T-helper 2 cell treated with Interferon-gamma antibody and Interleukin-4, amounts not matched to agents 5 μg/mL and 100 μg/mL, for 36 hours (primary cell): ENCODE measurements at places on chromosomes 2 and 18.

GRCh38 chr18:9951022-9951859 is 37.4 kb downstream of the VAPA start:
- no peak for DNase-seq

DNA sequence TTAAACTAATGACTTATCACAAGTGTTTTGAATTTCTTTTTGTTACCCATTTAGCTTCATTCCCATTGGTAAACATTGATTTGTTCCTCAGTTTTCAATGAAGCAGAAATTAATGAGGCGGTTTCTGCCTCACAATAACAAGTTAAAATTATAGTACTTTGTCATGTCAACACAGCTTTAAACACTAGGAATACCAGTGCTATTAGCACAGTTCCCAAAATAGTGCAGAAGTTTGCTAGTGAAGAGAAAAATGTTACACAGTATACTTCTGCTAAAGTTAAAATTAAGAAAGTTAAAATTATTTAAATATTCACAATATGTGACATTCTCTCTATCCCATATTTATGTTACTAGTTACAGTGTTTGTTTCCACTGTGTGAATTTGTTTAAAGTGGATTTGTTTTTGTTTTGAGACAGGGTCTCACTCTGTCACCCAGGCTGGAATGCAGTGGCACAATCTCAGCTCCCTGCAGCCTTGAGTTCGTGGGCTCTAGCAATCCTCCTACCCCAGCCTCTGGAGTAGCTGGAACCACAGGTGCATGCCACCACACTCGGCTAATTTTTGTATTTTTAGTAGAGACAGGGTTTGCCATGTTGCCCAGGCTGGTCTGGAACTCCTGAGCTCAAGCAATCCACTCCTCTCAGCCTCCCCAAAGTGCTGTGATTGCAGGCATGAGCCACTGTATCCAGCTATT is 3.8 kb upstream of the CHN1 start:
- DNase-seq, result no peak

GRCh38 chr18:4453874-4454536 is 1.1 kb downstream of the DLGAP1 start:
- DNase-seq, result no peak

- DNase-seq, result no peak
Measured at GRCh38 chr2:234686088-234686890, 189.4 kb upstream of the ARL4C start.

DNA sequence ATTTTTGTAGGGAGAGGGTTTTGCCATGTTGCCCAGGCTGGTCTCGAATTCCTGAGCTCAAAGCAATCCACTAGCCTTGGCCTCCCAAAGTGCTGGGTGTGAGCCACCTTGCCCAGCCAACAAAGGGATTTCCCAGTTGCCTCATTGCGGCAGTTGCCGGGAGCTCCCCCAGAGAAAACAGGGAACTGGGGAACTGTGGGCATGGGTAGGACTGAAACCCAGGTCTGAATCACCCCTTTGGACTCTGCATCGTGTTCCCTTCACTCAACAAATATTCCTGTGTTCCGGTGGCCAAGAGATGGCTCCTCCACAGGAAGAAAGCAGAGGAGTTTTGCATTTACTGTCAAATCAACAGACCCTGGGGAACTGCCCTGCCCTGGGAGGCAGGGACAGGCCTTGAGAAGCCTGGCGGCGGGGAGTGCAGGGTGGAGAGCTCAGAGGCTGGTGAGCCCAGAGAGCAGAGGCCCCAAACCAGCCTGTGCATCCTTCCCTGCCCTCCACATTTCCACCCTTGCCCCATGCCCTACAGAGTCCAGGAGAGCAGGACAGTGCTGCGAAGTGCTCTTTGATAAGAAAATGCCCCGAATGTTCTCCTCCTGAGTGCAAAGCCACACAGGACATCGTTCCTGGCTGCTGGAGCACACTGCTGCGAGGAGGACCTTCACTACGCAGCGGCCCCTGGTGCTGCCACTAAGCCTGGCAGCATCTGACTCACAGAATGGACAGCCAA is 24.9 kb downstream of the MYO7B start:
- DNase-seq, result no peak

DNA sequence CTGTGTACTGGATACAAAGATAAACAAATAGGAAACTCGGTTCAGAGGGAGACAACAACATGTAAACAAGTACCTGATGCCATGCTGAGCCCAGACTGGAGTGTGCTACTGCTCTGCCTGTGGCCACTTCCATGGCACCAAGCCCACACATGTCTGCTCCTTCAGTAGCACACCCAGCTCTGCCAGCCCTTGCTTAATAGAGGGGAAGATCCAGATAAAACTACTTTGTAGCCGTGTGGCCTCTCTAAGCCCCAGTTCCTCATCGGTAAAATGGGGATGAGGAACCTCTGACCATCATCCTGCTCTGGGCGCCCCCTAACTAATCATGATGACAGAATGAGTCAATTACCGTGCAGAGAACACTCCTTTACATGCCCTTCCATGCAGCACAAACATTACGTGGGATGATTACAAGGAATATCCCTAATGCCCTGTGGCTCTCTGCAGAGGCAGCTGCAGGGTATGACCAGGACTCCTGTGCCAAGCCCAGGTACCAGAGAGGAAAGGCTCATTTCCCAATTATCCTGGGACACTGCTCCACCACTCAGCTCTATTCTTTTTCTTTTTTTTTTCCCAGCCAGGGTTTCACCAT is 34.9 kb downstream of the DNMT3A start:
- no peak for DNase-seq

DNA sequence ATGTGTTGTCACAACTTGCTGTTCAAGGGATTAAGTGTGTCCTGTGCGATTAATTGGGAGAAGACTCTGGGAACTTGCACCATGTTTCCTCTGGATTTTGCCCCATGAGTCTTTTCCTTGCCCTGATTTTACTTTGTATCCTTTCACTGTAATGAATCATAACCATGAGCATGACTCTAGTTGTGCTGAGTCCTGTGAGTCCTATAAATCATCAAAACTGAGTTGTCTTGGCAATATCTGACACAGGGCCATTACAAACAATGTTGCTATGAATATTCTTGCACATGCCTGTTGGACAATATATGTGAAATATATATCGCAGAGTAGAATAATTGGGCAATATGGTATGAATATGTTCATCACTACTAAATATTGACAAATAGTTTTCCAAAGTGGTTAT is 56.5 kb upstream of the COL5A2 start:
- DNase-seq, result no peak

DNA sequence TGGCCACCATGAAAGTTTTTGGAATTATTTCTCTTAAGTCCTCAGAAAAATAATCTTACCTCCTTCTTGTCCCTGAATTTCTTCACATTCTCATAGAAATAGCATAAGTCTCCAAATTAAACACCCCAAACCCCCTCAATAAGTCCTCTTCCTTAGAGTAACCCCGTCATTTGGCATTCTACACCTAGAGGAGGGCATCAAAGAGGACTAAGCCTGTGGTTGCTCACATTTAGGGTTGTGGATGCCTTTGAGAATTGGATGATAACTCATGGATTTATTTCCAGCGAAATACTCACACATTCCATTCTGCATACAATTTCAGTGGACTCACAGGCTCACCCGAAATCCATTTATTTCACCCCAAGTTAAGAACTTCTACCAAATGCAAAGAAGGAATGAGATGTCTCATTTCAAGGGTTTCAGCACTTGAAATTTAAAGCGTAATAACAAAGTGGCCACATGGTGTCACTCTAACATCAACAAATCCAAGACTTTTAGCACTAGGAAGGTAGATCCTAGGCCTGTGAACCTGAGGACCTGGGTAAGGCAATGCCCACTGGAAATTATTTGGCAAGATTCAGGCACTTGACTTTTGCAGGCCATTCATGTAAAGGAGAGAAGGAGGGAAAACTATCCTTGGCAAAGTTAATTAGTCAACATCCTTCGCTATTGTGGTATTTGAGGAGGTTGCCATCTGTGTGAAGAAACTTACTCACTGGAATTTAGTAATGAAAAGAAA is 24.6 kb downstream of the DYTN start:
- DNase-seq, result no peak

- no peak for DNase-seq
Measured at GRCh38 chr18:56043641-56044061, 455.7 kb upstream of the TCF4 start.

- DNase-seq, result no peak
Measured at GRCh38 chr2:19140463-19141208, 217.8 kb downstream of the OSR1 start.

DNA sequence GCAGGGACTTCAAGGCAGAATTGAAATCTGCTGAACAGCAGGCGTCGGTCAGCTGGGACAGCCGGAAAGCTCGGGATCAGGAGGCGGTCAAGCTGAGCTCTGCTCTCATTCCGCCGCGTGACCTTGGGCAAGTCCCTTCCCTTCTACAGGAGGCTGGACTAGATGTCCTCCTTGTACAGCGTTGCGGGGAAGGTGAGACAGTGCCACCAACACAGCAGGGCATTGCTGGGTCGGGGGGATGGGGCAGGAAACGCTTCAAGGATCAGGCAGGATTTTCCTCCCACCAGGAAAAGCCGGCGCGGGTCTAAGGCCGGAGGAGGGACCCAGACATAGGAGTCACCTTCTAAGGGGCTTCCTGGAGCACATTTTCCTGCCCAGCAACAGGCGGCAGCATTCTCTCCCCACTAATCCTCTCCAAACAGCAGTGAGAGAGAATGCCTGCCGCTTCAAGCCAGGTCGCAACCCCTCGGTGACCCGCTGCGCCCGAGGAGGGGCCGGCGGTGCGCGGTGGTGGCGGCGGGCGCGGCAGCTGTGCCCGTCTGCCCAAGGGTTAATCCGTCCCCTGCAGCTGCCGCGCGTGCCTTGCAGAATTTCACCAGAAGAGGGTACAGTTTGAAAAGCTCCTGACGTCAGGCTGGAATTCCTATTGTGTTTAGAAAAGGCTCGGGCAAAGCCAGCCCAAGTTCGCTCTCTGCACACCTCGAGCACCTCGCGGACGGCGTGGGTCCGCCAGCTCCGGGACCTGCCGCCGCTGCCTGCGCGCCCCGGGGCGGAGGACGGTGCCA is at the start of gene KCNF1:
Gene KCNF1, plus strand, starts transcription at position 644 of the 785 bp plus-strand sequence. CDS start 493 bp downstream, outside the sequence.
- DNase-seq, result no peak

- no peak for DNase-seq
Measured at GRCh38 chr2:203662951-203663350, 43.5 kb upstream of the CD28 start.

DNA sequence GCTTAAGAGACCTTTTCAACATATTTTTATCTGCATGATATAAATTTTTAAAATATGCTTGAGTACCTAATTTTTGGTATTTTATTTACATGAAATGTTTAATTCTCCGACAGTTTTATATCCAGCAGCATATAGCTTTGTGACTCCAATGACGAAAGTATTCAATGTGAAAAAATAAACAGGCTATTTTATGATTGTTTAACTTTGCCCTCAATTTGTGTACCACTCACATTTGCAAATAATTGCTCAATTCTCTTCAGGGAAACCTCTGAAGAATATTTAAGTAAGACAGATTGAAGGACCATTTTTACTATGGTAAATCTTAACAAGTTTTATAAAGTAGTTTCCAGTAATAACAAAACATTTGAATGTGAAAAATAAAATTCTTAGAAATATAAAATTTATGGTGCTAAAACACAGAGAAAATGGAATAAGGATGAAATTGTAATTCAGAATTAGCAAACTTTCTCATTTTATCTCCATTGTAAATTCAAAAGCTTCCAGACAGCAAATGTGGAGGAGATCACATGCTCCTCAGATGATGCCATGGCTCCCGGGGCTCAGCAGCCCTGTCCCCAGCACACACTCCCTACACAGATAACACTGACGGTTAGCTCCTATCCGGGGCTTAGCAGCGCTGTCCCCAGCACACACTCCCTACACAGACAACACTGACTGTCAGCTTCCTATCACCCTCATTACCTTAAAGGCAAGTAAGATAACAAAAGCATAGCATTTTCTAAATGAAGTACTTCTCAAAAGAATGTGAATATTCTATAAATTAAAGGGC is 39.7 kb downstream of the SH3YL1 start:
- no peak for DNase-seq

- DNase-seq, result no peak
Measured at GRCh38 chr2:215105607-215106354, 32.6 kb downstream of the ABCA12 start.

- DNase-seq, result no peak
Measured at GRCh38 chr2:9112079-9112721, 94.4 kb upstream of the ASAP2 start.

DNA sequence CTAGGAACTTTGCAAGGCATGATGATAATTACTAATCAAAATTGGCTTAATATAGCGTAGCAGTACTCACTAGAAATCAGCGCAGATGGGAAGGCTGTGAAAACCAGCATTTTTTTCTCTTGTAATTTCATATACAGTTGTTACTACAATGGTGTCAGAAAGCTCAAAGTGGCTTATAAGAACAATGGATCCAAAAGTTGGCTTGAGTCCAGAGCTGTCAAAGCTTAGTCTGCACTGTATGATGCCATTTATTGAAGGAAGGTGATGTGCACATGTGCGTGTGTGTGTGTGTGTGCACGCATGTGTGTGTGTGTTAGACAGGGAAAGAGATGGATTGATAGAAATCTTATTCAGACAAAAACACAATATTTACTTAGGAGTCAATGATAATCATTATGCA is 341.3 kb downstream of the TGIF1 start:
- no peak for DNase-seq

DNA sequence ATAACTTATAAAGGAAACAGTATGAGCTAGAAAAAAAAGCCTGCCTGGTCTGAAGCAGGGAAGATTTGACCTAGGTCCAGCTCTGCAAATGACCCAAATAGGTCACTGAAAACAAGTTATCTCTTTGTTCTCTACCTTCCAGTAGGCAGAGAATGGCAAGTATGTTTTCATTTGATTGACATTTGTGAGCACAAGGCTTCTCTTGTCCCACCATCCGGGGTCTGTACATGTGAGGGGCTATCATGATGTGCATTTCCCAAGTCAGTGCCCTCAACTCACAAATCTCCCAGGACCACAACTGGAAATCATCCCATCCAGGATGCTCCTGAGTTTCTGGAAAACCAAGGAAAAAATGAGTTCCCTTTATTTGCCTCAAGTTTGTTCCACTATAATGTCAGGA is 309.5 kb downstream of the AFF3 start:
- DNase-seq, result no peak

DNA sequence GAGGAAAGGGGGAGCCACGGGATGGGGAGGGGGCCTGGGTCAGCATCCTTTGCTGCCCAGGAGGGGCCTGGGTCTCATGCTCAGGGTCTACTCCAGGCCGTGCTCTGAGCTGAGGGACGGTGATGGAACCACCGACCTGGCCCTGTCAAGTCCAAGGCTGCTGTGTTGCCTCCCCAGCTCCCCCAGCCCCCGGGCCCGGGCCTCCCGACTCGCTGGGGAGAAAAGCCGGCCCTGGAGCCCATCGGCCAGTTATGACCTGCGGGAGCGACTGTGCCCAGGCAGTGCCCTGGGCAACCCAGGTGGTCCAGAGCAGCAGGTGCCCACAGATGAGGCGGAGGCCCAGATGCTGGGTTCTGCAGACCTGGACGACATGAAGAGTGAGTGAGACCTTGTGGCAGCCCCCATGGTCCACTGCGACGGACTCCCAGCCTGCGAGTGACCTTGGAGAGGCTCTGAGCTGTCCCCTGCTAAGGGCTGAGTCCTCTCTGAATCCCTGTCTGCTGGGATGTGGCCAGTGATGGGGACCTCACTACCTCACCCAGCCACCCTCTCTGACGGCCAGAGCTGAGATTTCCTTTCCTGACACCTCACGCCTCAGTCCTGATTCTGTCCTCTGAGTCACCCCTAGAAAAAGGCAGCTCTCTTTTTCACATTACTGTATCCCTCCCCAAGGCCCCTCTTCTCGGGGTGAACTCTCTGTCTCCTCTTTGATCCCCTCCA is 2.7 kb downstream of the SLC4A3 start:
- DNase-seq, result no peak
